ENCODE measurements at places on chromosomes 11 and 22. TPM values are rescaled to one million over a fixed set of nuclear protein-coding genes. Genes with fewer than 3 reads are reported as not detected.

DNA sequence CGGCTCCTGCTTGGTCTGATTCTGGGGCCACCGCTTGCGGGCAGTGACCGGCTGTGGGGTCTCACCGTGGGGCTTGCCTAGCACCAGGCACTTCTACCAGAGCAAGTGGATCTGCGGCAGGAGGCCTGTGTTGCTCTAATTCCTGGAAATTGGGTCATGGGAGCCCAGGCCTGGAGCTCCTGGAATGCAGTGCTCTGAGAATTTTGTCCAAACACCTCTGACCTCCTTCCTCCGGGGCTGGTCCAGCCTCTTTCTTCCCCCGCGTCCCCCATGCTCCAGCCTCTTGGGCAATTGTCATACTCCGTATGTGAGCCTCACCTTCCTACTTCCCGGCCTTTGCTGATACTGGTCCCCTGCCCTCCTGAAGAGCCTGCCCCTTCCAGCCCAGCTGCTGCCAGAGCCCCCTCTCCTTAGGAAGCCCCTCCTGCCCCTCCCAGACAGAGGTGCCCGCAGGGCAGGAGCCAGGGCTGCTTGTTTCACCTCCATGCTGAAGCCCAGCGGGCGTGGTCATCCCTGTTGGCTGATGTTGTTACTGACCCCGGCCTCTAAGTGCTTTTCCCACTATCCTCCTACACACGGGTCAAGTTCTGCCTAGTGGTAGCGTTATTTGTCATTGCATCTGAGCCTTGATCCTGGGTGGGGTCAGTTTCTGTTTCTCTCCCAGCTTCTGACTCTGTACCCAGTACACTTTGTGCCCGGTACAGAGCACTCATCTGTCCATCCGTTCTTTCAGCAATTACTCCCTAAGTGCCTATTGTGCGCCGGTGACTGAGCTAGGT is 9.6 kb downstream of the MGAT3 start:
- no peak for DNase-seq

- DNase-seq = no peak
Measured at GRCh38 chr11:2783536-2784082, 83.8 kb upstream of the KCNQ1OT1 start.

GRCh38 chr11:86360775-86361395 is 13.8 kb upstream of the CCDC81 start:
- no peak for DNase-seq

The GLYATL2 gene
- total RNA-seq = 0.51 TPM

DNA sequence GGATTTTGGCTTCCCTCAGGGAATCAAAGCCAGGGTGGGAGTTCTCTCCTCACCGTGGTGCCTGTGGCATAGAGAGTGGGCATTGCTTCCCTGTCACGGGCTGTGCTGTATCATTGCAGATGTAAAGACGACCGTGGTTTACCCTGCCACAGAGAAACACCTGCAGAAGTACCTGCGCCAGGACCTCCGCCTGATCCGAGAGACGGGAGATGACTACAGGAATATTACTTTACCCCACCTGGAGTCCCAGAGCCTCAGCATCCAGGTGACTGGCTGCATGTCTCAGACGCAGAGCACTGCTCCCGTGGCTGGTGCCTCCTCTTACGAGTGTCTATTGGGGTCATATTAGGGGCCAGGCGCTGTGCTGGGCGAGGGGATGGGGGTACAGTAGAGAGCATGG is 24.2 kb upstream of the ST3GAL4 start:
- no peak for DNase-seq

The UBQLN3 gene
- not detected for total RNA-seq

DNA sequence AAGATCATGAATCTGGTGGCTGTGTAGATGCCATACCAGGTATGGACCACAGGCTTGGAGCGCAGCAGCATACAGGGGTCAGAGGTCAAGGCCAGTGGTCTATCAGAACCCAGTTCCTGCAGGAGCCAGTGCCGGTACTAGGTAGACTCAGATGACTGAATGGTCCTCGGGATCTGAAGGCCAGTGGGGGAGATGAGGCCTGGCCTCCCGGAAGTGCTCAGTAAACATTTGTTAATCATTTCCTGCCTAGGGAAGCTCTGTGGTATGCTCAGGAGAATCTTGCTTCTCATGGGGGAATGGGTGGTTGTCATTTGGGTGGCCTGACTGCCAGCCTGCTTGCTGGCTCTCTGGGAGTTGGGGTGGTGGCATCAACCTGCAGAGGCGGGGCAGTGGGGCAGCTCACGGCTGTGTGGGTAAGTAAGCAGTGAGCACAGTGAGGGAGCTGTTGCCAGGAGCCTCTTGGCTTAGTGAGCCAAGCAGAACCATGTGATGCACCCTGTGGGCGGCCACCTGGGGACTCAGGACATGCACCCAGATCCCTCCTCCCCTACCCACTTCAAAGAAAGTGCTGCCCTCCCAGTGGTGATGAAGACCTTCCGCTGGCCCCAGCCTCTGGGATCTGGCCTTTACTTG is 33.0 kb downstream of the PTPRJ start:
- no peak for DNase-seq

DNA sequence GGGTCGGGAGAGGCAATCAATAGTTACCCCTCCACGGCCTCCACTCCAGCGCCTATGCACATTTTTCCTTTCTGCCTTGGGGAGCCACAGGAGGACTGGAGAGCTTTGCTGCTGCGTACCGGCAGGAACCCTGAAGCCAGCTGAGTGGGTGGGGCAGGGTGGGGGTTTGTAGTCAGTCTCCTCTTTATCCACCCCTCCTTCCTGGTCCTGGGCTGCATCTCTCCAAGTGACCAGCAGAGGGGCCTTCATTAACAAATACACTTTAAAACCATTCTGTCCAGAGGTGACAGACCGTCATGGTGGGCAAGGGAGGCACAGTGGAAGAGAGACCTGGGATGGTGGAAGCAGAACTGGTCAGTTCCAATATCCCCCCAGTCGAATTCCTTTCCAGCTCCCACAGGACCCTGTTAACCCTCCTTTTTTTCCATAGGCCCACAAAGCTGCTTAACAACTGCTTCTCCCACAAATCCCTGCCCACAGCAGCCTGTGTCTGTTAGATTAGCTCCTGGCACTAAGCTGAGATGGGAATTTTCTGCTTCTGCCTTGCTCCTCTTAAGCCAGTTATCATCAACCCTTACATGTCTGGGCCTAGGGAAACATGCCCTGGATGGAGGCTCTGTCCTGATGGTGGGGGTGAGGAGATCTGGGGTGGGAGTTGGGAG is 3.9 kb upstream of the ABCG4 start:
- no peak for DNase-seq

- DNase-seq = no peak
Measured at GRCh38 chr11:46270684-46271083, 6.8 kb upstream of the CREB3L1 start.

GRCh38 chr22:24985826-24986214 is 33.3 kb downstream of the KIAA1671 start:
- no peak for DNase-seq

The NCAM1 gene
- 3.1 TPM for total RNA-seq

- DNase-seq = no peak
Measured at GRCh38 chr22:46064228-46064965, 85.9 kb upstream of the PPARA start.

The PIH1D2 gene
- 0.36 TPM for total RNA-seq

The OR51I1 gene
- total RNA-seq = not detected

The OR2AG1 gene
- not detected for total RNA-seq

- DNase-seq = no peak
Measured at GRCh38 chr22:46657996-46658947, 38.1 kb downstream of the GRAMD4 start.

The FOLR3 gene
- 0.65 TPM for total RNA-seq

DNA sequence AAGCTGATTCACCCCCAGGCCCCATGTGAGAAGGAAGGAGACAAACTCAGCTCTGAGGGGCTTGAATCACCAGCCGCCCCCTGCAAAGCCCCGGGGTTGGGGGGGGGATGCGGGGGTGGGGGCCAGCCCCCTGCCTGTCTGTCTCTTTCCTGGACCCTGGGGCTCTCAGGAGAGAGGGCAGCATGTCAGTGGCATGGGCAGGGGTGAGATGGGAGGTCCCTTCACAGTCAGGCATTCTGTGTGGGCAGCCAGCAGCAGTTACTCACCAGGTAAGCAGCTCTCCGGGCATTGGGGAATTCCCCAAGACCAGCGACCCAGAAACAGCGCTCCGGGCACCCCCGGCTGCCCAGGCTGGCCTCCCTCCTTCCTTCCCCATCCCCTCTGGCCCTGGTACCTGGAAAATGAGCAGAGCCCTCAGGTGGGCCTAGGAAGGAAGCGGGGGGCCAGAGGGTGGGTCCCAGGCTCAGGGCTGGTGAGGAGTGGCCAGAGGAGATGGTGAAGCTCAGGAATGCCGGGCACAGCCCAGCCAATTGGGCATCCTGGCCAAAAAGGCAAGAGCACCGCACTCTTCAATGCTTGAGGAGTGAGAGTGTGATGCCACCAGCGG is 4.2 kb upstream of the LIF start:
- DNase-seq = peak; percentile 69

- no peak for DNase-seq
Measured at GRCh38 chr22:42262964-42263363, 7.5 kb downstream of the TCF20 start.

DNA sequence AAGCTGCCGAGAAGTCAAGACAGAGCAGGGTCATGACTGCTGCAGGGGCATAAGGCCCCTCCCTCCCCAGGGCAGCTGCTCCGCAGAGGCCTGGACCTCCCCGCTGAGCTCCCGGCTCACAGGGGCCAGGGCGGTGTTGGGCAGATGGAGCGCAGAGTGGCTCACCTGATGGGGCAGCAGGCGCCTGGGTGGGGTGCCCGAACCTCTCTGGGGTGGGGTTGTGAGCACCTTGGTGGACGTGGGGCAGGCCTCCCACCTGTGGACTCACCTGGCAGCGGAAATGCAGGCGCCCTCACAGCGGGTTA is 22.9 kb downstream of the MUC6 start:
- no peak for DNase-seq

The JHY gene
- 1.7 TPM for total RNA-seq

DNA sequence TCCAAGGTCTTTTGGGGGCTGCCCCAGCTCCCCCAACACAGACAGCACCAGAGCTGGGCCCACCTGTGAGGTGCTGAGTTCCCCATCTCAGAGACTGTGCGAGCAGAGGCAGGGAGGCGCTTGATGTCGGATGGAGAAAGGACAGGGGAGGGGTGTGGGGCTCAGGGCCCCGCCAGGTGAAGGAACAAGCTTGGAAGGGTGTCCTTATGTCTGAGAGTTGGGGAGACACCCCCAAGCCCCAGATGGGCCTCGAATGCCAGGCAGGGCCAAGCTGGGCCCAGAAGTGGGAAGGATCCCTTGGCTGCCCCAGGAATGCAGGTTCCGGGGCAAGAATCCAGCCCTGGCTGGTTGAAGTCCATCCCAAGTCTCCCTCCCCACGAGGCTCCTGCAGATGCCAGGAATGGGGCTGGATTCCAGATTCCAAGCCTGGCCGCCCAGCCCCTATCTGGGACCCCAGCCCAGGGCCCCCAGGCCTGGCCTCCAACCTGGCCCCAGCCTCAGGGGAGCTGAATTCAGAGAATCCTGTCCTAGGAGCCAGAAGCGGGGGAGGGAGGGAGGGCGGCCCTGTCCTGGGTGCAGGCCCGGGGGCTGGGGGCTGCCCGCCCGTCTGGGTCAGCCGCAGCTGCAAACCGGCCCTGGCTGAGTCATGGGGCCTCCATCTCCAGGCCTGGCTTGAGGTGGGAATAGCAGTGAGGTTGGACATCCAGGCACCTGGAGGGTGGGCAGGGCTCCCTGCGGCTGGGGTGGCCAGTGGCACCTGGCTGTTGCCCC is 50.9 kb downstream of the CDKN1C start:
- no peak for DNase-seq

The GDPD5 gene
- 8.5 TPM for total RNA-seq

- no peak for DNase-seq
Measured at GRCh38 chr11:95150956-95151684, 61.5 kb downstream of the ENDOD1 start.

The INS gene
- total RNA-seq = not detected

GRCh38 chr22:46750863-46751443 is 11.5 kb upstream of the TBC1D22A start:
- no peak for DNase-seq

DNA sequence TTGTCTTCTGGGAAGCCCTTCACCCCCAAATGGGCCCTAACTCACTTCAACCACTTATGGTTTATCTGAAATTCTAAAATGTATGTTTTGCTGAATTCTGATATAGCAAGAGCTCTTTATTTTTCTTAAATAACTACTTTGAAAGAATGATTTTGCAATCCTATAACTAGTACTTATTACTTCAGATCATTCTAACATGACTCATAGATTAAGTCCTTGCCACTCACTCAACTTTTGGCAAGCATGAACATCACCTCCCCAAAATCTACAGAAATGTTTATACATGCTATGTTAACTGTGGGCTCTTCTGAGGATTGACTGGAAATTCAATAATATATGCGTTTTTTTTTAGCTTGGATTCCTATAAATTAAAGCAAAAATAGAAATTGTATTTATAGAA is 367.4 kb upstream of the FAT3 start:
- DNase-seq = no peak

The MSANTD2 gene
- total RNA-seq = 7.2 TPM

DNA sequence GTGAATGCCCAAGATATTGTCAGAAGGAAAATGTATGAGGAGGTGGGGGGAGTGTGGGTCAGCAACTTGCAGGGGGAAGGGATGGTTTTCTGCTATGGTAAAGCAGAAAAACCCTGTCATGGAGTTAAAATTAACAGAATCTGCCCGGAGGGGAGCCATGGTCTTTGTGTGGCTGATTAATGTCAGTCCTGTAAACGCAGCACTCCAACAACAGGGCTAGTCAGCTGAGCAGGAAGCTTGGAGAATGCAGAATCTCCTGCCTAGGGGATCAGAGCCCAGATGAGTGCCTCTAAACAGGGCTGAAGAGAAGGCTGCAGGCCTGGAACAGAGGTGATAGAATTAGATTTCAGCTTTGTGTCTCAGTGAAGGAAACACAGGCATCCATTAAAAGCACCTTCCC is 140.9 kb upstream of the MTNR1B start:
- no peak for DNase-seq

GRCh38 chr11:37484298-37484697 is 886.3 kb upstream of the RAG2 start:
- DNase-seq = no peak

DNA sequence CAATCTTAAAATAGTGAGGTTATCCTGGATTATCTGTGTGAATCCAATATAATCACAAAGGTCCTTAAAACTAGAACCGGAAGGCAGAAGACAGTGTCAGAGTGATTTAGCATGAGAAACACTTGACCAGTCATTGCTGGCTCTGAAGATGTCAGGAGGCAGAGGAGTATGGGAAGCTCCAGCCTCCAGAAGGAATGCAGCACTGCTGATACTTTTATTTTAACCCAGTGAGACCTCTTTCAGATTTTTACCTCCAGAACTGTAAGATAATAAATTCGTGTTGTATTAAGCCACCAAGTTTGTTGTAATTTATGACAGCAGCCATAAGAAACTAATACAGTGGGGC is 134.4 kb upstream of the ZC3H12C start:
- no peak for DNase-seq

- DNase-seq = no peak
Measured at GRCh38 chr22:22776121-22776520, 111.5 kb upstream of the IGLL5 start.

The KRTAP5-1 gene
- not detected for total RNA-seq

The DEPDC7 gene
- total RNA-seq = 2.2 TPM
